ENCODE measurements at places on chromosomes 11 and 22.

- DNase-seq: no peak
Measured at GRCh38 chr22:50556703-50557102, 6.0 kb downstream of the SYCE3 start.

DNA sequence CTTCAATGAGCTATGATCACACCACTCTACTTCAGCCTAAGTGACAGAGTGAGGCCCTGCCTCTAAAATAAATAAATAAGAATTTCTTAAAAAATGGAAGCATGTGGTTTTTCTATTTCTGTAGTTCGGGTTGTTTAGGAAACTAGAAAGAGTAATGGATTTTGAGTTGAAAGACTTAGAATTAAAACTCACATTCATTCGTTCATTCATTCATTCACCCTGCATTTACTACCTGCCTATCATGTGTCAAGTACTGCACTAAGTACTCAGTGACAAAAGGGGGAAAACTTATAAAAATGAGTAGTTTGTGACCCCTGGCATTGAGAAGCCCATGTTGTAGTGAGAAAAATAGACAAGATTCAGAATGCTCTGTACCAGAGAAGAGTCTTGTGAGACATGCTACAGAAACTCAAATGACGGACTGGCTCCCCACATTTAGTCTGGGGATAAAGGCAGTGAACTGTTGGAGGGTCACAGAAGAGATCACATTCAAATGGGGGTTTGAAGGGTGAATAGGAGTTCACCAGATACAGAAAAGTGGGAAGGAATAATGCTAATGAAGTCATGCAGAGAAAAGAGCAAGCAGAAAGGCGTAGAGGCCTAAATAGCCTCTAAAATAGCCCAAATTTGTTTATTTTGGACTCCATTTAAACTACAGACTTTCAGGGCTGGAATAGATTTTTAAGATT, 7.0 kb downstream of the CSRP3 start:
- DNase-seq: no peak

GRCh38 chr22:39115977-39116621, 19.1 kb downstream of the APOBEC3H start:
- no peak for DNase-seq

- no peak for DNase-seq
Measured at GRCh38 chr11:46367244-46367915, 14.1 kb upstream of the MDK start.

GRCh38 chr22:29740216-29740615, 20.4 kb downstream of the CABP7 start:
- DNase-seq: no peak

- no peak for DNase-seq
Measured at GRCh38 chr22:19892925-19893324, 38.3 kb upstream of the GNB1L start.

DNA sequence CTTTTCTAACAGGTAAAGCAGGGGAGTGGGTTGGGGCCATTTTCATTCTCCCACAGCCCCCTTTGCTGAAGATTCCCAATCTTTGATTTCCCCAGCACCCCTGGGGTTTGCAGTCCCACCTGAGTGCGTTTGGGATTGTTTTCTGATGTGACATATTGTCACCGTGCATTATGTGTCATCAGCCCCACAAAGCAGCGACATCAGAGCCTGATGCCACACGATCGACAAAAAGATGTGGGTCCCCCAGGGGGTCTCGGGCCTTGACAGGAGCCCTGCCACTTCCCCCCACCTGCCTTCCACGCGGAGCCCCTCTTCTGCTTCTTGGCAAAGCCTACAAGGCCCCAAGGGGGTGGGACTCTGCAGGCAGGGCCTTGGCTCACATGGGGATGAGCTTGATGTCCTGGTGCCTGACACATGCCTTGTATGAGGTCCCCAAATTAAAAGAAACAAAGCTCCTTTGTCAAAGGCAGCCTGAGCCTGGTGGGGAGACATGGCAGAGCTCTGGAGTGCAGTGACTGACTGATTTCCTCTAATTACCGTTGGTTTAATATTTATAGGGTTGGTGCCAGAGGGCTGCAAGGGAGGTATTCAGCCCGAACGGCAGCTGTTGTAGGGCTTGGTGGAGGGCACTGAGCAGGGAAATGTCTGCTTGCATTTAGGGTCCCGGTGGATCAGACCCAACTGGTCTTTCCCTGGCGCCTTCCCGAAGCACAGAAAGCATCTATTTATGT, 149.2 kb downstream of the MIAT start:
- no peak for DNase-seq

GRCh38 chr11:45853332-45854219, 6.3 kb downstream of the CRY2 start:
- DNase-seq: no peak

DNA sequence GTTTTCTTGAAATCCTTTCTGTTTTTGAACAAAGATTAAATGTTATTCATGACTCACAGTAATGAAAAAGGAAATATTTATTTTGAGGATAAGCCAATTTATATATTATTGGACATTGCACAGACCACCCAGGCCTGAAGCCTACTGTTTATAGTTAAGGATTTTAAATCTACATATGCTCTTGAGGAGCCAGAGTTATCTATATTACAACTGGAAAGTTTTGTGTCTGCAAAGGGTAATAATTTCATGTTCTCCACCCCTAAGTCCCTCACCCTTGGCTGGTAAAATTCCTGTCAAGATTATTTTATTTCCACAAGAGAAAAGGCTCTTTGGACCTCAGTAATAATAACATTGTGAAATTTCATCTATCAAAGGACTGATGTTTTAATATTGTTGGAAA, 228.2 kb downstream of the TMEM135 start:
- DNase-seq: no peak

- peak; percentile 14 for DNase-seq
Measured at GRCh38 chr11:34487430-34487829, 26.2 kb downstream of the ELF5 start.

DNA sequence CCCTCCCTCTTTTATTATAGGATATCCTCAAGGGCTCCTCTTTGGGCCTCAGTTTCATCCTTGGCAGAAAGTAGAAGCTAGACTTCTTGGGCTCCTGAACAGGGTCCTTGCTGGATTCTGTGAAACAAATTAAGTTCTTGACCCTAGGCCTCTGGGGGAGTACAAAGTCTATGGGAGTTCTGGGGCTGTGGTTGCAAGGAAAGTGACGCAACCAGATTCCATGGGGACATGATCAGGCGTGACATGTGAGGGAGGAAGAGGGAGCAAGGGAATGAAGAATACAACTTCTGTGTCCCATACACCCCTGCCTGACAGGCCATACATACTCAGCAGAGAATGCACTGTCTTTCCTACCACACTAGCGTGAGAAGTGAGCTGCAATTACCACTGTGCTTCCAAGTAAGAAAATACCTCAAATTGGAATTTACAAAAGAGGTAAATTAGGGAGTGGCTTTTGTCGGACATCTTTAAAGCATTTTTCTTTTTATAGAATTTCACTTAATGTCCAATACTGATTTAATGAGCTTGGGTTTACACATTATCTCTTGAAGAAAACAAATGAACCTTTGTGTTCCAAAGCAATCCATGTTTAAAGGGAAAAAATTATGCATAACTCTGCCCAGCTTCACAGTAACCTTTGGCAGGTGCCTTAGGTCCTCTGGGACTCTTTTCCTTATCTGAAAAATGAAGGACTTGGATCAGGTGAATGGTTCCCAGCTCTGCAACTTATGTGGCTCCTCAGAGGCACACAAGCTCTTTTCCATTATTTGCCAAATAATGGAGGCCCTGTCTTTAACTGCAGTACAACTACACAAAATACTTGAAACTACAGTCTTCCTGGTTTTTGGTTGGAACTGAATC, 38.9 kb downstream of the LIMK2 start:
- no peak for DNase-seq

DNA sequence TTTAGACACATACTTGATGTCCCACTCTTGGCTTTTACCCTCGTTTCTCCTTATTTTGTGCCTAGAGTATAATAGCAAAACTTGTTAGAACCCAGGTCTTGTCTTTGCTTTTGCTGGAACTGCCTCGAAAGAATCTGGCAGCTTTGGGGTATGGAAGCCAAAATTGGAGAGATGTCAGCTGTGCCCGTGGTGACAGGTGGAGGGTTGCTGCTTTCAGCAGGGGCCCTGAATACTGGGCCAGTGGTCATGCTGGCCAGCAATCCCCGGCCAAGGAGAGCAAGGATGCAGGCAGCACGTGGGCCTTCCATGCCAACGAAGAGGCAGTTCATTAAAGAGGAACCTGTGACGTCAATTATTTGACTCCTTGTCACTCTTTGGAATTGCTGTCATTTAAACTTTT, 181.1 kb downstream of the HIPK3 start:
- DNase-seq: no peak

- no peak for DNase-seq
Measured at GRCh38 chr11:81497202-81497804, 1236.4 kb downstream of the FAM181B start.

GRCh38 chr11:108895579-108896480, 231.0 kb downstream of the DDX10 start:
- no peak for DNase-seq

- DNase-seq: no peak
Measured at GRCh38 chr11:42620796-42621195, 691.0 kb upstream of the API5 start.

- no peak for DNase-seq
Measured at GRCh38 chr11:561148-562003, 606 bp downstream of the RASSF7 start.

DNA sequence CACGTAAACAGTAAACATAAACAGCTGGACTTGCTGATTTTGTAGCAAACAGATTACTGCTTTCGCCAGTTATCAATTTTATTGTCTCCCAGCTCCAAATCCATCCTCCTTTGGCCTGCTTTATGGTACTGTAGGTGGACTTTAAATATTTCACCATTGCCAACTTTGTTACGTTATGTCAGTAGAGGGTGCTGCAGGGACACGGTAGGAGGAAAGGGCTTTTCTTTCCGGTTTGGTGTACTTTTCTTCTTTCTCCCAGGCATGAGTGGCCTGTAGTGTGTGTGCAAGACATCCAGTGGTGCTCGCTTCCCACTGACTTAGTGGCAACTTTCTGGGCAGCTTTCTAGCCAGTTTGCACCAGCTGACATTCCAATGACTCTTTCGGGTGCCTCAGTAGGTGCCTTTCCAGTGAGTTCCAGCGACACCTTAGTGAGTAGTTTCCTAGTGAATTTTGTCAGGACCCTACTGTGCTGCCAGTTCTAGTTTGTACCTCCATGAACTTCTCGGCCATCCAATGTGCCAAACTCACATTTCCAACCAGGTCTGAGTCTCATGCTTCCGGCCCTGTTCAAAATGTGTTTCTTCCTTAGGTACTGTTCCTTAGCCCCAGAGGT, 267.6 kb upstream of the TENM4 start:
- no peak for DNase-seq

DNA sequence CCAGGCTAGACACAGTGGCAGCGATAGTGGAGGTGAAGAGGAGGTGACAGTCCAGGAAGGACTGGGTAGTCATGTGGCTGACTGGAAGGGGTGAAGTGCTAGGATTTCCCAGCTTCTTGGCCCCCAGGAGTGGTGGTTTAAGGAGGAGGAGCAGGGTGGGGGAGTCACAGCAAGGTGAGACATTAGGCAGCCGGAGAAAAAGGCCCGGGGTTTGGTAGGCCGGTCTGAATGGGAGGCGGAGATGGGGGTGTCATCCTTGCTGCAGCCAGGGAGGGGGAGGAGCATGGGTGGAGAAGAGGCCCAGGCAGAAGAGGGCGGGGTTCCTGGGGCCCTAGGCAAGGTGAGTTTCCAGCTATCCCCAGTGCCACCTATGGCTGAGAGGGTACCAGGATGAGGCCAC, 6.1 kb downstream of the SIPA1 start:
- no peak for DNase-seq

DNA sequence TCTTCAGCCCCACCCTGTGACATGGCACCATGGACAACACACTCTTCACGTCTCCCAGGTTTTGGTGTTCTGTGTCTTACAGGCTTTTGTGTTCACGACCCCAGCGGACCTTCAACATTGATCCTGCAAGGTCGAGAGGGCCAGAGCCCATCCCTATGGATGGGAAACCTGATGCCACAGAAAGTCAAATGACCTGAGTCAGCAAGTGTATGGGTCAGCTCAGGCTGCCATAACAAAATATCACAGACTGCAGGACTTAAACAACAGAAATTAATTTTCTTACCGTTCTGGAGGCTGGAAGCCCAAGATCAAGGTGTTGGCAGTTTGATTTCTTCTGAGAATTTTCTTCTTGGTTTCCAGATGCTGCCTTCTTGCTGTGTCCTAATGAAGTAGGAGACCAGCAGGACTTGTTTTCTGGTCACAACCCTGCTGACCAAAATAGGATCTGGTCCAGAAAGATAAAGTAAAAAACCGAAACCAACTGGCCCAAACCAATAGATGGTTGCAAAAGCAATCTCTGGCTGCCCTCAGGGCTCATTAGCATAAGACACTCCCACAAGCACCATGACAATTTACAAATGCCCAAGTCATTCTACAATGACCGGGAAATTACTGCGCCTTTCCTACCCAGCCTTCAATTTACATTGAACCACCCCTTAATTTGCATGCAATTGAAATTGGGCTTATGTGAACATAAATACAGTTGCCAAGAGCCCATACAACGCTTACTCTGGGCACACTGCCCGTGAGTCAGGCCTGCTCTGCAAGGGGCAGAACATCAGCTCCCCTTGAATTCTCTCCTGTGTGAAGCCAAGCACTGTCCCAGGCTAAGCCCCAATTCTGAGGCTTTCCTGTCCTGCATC, 113.9 kb downstream of the RPS6KA4 start:
- DNase-seq: peak; percentile 31

- no peak for DNase-seq
Measured at GRCh38 chr22:23520863-23521440, 59.1 kb downstream of the IGLL1 start.

- no peak for DNase-seq
Measured at GRCh38 chr11:11332141-11332710, 20.8 kb downstream of the CSNK2A3 start.

GRCh38 chr22:49329636-49330035, 498.0 kb downstream of the BRD1 start:
- peak; percentile 53 for DNase-seq

- DNase-seq: no peak
Measured at GRCh38 chr11:62898027-62898426, 17.3 kb downstream of the SLC3A2 start.

DNA sequence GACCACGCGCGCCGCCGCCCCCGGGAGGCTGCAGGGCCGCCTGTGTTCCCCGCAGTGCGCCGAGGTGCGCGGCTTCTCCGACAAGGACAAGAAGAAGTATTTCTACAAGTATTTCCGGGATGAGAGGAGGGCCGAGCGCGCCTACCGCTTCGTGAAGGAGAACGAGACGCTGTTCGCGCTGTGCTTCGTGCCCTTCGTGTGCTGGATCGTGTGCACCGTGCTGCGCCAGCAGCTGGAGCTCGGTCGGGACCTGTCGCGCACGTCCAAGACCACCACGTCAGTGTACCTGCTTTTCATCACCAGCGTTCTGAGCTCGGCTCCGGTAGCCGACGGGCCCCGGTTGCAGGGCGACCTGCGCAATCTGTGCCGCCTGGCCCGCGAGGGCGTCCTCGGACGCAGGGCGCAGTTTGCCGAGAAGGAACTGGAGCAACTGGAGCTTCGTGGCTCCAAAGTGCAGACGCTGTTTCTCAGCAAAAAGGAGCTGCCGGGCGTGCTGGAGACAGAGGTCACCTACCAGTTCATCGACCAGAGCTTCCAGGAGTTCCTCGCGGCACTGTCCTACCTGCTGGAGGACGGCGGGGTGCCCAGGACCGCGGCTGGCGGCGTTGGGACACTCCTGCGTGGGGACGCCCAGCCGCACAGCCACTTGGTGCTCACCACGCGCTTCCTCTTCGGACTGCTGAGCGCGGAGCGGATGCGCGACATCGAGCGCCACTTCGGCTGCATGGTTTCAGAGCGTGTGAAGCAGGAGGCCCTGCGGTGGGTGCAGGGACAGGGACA, 2.7 kb downstream of the NLRP6 start:
- peak; percentile 65 for DNase-seq

All from coronary artery (tissue), 2 donors.